ENCODE measurements at places on chromosomes 1 and 21. TPM values are rescaled to one million over a fixed set of nuclear protein-coding genes. Genes with fewer than 3 reads are reported as not detected.
A peak's percentile ranks its signal among the peaks of the same experiment; 100 is the strongest.

DNA sequence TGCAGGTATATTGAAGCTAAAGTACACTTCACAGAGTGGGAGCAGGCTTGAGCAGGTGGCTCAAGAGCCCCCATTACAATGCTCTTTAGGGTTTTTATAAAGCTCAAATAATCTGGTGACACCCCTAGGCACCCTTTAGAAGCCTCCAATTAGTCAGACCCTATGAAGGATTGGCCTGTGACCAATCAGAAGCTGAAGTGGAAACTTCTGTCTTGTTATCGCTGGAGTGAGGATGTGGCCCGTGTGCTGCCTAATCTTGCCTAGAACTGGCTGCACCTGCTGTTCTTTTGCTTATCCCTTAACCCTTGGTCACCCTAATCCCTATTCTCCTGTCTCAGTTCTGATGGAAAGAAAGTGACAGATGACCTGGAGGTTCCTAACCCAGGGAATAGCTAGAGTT lies 70.8 kb upstream of the ABCG1 start:
- no peak for DNase-seq

DNA sequence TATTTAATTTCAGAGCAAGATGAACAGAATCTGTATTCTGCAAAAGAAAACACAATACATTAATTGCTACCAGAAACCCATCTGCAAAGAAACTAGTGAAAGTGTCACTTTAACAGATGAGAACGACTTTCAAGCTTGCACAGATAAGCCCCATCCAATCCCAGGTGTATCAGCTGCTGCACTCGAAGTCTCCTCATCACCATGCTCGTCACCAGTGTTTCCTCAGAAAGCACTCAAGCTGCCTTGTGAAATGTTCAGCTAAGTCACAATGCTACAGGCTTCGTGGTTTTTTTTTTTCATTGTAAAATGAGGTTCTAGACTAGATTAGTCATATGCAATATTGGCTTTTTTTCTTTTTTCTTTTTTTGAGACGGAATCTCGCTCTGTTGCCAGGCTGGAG lies 3.3 kb upstream of the TOMM20 start:
- no peak for DNase-seq

Gene OR2T5
- not detected for total RNA-seq

Gene PRMT6
- 19.6 TPM for total RNA-seq

DNA sequence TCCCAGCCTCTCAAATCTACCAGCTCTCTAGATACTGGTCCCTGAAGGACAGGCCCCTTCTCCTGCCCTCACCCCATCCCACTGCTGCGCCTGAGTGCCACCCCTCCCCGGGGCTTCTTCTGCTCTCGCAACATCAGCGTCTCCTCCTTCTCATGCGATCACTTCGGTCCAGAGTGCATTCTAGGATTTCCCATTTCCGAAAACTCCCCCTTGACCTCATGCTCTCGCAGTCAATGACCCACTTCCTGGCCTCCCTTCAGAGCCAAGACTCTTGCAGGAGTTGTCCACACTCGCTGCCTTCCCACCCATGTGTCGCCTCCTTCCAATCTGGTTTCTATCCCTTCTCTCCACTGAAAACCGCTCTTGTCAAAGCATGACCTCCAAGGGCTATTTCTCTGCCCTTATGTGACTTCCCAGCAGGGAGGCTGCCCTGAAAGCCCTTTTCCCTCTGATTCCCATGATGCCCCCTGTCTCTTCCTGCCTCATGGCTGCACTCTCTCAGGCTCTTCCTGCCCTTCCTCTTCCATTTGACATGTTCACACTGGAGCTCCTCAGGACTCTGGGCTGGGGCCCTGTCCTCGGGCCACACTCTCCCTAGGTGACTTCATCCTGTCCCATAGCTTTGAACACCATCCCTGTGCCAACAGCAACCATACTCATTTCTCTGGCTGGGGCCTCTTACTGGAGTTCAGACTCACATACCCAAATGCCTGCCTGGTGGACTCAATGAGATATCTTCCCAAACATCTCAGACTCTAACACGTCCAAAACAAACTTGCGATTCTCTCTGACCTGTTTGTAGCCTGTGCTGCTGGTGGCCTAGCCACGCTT lies 46.0 kb downstream of the LDLRAD2 start:
- DNase-seq, result no peak

DNA sequence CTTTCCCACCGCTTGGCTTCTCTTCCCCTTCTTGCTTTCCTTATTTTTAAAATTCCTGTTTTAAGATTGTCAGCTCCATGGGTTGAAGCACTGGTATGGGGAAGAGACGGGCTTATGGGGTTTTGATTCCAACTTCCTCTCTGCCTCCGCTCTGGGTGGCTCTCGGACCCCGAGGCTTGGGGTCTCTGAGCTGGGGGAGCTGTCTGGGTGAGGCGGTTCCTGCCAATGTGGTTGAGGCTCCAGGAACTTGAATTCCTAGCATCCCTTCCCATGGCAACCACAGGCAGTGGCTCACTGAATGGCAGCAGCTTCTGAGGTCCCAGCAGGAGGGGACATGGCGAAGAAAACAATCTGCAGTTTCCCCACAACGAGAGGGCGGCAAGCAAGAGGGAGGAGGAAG lies 83.1 kb upstream of the C1orf174 start:
- DNase-seq, result no peak

DNA sequence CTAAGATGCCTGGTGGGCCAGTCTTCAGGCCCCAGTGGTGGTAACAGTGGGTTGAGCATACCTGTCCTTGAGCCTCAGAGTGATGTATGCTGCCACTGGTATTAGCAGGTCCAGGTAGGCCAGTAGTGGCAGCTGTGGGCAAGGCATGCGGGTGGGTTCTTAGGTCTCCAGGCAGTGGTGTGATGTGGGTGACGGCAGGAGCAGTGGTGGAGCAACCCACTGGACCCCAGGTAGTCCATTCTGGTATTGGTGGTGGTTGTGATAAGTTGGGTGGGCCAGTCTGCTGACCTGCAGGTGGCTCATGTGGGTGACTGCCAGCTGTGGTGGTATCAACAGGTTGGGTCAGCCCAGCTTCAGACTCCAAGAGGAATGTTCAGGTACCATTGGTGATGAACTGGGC lies 165.0 kb upstream of the GORAB start:
- no peak for DNase-seq

GRCh38 chr1:178344513-178345091 lies 152.2 kb downstream of the CLEC20A start:
- peak; percentile 82 for DNase-seq

GRCh38 chr1:79188337-79188736 lies 181.8 kb upstream of the ADGRL4 start:
- peak; percentile 34 for DNase-seq

DNA sequence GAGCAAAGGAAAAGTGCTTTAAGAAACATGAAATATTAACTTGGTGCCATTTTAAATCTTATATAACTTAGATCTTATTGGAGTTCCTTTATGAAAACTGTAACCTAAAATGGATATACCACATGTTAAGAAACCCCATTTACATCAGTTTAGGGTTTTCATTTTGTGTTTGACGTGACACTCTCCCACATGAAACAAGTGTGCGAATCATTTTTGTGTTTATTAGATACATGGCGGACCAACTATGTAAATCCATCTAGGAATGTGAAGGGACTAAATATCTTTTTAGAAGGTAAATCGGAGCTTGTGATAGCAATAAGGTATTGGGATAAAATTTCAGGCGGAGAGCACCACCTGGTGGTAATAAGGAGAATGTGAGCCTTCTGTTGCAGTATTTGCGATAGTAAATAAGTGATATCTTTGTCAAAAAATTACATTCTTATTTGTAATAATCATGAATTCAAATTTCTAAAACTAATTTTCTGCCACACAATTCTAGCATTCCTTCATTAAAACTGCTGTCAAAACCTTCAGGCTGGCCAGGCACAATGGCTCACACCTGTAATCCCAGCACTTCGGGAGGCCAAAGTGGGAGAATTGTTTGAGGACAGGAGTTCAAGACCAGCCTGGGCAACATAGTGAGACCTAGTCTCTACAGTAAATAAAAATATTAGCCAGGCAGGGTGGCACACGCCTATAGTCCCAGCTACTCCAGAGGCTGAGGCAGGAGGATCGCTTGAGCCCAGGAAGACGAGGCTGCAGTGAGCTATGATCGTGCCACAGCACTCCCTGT lies 31.3 kb downstream of the SMAP2 start:
- DNase-seq, result no peak

DNA sequence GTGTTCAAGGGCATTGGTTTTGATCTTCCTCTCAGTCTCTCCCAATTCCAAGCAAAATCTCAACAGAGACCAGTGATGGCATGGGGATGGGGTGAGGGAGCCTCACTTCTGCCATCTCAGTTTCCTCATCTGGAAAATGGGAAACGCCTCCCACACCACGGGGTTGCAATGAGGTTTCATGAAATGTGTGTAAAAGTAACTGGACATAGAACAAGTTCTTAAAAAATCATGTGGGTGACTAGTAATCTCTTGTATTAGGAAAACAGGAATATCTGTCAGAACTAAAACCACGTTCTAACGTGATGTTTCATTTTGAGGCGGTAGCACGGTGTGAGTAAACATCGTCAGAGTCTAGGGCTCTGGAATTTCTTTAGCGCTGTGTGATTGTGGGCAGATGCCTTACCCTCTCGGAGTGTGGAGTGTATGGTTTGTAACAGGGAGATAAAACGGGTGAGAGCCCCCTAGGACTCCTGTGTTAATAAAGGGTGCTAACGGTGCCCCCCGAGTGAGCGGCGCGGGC lies 55.5 kb upstream of the DNAJC6 start:
- no peak for DNase-seq

Gene MRPS21
- 45.5 TPM for total RNA-seq

Gene WDTC1
- total RNA-seq, result 11.9 TPM

DNA sequence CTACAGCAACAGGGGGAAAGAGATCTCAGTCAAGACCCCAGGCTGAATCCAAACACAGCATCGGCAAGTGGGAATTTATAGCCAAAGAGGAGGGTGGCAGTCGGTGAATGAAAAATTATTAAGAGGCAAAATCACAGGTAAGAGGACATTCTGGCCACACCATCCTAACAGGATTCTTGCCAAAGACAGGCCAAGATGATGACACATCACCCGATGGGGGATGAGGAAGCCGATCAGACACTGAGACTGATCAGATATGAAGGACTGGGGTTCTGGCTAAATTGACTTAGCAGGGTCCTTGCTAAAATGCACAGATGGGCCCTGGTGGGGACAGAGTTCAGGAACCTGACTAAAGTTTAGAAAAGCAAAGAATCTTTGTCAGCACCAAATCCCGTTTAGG lies 402.2 kb downstream of the SMYD3 start:
- DNase-seq, result no peak

DNA sequence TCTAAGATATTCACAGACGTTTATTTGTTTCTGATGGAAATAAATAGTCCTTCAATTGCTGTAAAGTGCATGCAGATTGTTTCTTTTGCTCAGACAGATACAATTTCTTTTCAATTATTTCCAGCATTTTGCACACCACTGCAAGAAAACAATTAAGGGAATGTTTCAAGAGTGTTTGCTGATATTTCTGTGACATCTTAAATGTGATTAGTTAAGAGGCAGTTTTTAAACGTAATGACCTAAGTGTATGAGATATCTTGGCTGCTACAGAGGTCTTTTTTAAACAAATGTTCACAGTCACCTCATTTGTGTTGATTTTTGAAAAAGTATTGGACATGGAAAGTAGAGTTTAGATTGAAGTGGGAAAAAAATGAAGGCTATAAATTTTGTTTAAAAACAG lies 262.3 kb upstream of the BRINP3 start:
- DNase-seq, result no peak

Gene ALX3
- total RNA-seq, result not detected

Gene INSRR
- total RNA-seq, result not detected

Gene DESI2
- total RNA-seq, result 85.8 TPM

Gene OR2T35
- not detected for total RNA-seq

GRCh38 chr1:117138561-117138960 lies 17.0 kb upstream of the TRIM45 start:
- DNase-seq, result no peak

GRCh38 chr1:233424779-233425178 lies 97.3 kb downstream of the MAP3K21 start:
- no peak for DNase-seq

Gene CTPS1
- 62.2 TPM for total RNA-seq

- DNase-seq, result no peak
These were observed 2.6 kb upstream of the FCRLB start for GRCh38 chr1:161718559-161719324.

Gene RSPO1
- not detected for total RNA-seq

Data from SJSA1 (cell line).